ENCODE measurements at places on chromosomes 1 and 21.
A peak's percentile ranks its signal among the peaks of the same experiment; 100 is the strongest.

- DNase-seq: no peak
Observed at GRCh38 chr1:245046769-245047168, 108.0 kb upstream of the KIF26B start.

GRCh38 chr1:35269201-35269988 is 886 bp downstream of the ZMYM4 start:
- DNase-seq: peak; percentile 11

GRCh38 chr1:50300297-50300696 is 122.9 kb downstream of the DMRTA2 start:
- DNase-seq: no peak

- DNase-seq: no peak
Observed at GRCh38 chr1:45840704-45841103, 37.3 kb downstream of the MAST2 start.

- DNase-seq: no peak
Observed at GRCh38 chr1:209404577-209404976, 178.9 kb upstream of the CAMK1G start.

- DNase-seq: no peak
Observed at GRCh38 chr21:44065428-44065827, 41.8 kb upstream of the PWP2 start.

Data from right lung (tissue), 10 donors.